Left renal pelvis (tissue), 4 donors: ENCODE measurements at places on chromosomes 11 and 22. TPM values are rescaled to one million over a fixed set of nuclear protein-coding genes. Genes with fewer than 3 reads are reported as not detected.
A peak's percentile ranks its signal among the peaks of the same experiment; 100 is the strongest.

DNA sequence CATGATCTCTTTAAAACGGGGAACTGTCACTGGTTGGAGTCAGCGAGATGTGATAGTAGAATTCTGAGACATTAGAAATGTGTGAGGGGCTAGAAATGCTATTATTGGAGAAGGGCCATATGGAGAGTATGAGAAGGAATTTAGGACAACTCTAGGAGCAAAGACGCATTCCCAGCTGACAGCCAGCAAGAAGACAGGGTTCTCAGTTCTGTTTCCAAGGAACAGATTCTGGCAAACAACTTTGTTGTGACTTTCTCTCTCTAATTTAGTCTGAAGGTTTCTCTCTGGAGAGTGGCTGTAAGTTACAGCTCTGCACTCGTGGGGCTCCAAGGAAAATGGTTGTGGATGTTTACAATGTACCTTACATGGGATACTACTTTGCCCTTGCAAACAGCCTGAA is 876.3 kb downstream of the FAM181B start:
- DNase-seq = no peak

- DNase-seq = peak; percentile 35
These were observed 131.3 kb downstream of the AASDHPPT start for GRCh38 chr11:106208760-106209159.

DNA sequence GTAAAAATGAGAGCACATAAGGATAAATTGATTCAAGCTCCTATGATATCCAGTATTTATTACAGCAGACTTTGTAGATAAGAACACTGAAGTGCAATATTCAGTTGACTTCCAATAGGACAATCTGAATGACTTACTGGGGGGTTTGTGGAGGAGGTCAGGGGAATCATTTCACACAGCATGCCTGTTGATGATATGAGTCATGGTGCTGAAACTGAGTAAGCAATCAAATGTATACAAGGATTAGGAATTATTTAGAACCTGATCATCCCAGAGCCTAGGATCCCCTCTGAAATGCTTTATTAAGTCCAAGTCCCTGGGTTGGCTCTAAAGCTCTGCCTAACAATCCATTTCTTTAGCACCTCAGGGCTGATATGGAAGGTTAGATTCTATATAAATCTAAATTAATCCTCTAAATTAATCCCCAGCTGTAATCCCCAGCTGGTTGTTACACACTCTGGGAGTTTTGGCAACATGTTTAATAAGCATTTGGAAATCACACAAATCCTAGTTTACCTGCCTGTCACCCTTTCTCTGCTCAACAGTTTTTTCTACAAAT is 326.4 kb downstream of the GUCY1A2 start:
- no peak for DNase-seq

Gene KCNA4
- 0.79 TPM for polyA plus RNA-seq

Gene PIWIL4
- 5.0 TPM for polyA plus RNA-seq

DNA sequence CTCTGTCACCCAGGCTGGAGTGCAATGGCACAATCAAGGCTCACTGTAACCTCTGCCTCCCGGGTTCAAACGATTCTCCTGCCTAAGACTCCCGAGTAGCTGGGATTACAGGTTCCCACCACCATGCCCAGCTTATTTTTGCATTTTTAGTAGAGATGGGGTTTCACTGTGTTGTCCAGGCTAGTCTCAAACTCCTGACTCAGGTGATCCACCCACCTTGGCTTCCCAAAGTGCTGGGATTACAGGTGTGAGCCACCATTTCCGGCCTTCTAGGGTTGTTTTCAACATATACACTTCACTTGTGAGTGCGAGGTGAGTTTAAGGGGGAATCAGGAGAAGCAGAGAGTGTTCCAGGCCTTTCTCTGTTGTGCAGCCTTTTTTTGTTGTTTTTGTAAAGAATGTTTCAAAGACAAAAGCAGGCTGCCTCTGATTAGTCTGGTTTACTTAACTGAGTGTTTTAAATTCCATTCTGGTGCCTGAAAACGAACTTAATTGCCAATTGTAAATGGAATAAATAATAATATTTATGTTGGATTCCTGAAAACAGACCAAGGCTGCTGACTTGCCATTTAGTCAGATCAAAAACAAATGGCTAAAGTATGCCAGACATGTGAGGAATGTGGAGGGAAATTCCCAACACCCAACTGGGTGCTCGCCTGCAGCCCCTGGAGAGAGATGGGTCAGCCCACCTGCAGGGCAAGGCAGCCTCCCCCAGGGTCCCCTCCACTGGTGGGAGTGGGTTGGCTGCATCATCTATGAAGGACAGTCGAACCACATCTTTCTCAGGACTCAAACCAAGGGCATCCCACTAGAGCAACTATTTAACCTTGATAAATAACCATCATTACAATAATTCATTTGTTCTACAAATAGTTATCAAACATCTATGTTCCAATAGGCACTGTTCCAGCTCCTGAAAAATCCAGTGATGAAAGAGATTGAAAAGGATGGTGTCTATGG is 4.6 kb upstream of the RANGAP1 start:
- no peak for DNase-seq

- no peak for DNase-seq
These were observed 2.1 kb downstream of the AIP start for GRCh38 chr11:67484847-67485311.

GRCh38 chr11:119175493-119176077 is 7.1 kb downstream of the NLRX1 start:
- no peak for DNase-seq

DNA sequence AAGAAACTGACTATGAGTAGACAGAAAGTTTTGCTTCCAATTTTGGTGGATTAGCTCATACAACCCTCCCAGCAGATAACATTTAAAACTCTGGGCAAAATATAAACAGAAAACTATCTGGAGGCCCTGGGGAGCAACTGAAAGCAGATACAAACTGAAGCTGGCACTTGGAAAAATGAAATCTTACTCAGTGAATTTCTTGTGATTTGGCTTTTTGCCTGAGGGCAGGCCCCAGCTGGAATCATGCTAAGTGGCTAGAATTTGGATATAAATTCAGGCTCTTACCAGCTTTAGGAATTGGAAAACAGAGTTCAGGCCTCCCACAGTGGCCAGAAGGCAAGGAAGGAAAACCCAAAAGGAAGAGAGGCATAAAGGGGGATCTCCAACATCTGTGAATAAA is 85.8 kb downstream of the EFCAB6 start:
- no peak for DNase-seq

GRCh38 chr11:44029977-44030911 is 17.5 kb upstream of the ACCSL start:
- DNase-seq = peak; percentile 8

GRCh38 chr11:45384711-45385241 is 98.6 kb upstream of the SYT13 start:
- no peak for DNase-seq

DNA sequence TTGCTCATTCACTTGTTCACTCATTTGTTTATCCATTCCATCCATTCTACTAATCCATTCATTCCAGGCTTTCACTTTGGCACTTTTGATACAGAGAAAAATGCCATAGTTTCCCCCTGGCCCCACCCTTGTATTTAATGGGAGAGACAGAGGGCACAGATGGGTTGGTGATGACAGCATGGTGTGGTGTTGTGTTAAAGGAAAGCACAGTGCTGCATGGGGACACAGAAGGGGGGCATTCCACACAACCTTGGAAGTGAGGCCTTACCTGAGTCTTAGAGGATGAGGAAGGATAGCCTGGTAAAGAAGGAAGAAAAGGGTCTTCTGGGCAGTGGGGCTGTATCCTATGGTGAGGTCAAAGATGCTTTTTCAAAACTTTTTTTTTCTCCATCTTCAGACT is 248.5 kb upstream of the C11orf87 start:
- DNase-seq = no peak

Gene CCDC89
- polyA plus RNA-seq = 3.4 TPM

GRCh38 chr11:75383246-75383645 is 16.1 kb upstream of the RPS3 start:
- DNase-seq = no peak

Gene SCN4B
- 3.0 TPM for polyA plus RNA-seq

DNA sequence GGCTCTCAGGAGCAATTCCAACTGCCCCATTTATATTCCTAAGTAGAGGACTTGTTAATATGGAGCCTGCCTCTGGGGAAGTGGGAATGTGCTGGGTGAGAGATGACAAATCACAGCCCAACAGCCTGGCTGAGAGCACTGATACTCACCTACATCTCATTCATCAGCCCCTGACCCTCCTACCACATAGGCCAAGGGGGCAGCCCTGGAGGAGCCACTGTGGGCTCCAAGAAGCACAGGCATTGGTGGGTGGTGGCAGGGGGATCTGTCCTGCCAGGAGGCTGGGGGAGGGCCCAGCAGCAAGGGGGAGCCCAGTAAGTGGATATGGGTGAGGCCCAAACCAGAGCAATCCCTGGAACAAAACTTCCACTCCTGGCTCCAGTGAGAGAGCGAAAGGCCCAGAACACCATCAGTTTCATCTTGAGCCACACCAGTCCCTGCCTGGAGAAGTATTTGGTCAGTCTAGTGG is 79.7 kb downstream of the BUD13 start:
- DNase-seq = no peak

Gene INS
- not detected for polyA plus RNA-seq

DNA sequence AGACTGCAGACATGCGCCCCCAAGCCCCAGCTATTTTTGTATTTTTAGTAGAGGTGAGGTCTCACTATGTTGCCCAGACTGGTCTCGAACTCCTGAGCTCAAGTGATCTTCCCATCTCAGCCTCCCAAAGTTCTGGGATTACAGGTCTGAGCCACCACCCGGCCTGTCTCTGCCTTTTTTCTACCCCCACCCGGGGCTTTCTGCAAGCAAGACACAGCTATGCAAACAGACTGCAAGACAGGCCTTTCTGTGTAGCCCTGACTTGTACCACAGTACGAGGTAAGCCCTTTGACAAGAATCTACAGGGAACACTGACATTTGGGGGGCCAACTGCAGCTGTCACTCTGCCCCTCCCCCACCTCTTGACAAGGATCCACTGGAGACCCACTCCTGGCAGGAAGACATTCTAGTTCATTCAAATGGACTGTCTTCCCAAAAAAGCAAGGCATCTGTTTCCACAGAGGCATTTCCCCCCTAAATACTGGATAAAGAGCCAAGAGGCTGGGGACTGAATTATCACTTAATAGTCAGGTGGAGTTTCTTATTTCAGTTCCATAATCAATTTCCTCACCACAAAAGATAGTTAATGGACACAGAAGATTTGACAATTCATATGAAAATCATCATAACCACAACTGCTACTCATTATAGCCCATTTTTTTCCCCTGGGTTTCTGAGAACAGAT is 118.2 kb downstream of the ABTB2 start:
- DNase-seq = no peak

Gene PAFAH1B2
- 79.9 TPM for polyA plus RNA-seq

DNA sequence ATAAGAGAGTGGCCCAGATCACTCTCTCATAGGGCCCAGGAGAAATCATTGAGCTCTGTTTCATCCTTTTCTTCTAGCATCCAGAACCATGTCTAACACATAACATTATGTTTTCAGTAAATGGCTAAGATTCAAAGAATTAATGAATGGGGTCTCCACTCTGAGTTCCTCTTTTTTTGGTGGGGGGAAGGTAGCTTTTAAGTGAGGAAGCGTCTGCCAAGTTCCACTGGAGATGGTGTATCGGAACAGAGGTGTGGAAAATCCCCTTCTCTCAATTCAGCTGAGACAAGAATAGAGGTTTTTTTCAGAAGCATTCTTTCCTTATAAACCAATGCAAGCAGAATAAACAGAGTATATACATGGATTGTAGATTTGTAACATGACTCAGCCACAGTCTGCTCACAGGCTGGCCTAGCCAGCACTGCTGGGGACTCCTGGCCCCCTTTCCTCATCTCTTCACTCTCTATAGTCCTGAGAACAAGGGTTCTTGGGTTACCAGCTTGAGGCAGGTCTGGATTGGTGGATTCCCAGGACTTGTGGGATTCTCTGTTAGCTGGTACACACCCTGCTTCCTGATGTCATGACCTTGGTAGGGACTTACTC is 97.2 kb downstream of the TRAF6 start:
- DNase-seq = no peak

Gene MUC6
- polyA plus RNA-seq = 0.66 TPM

Gene GPR83
- 0.70 TPM for polyA plus RNA-seq

Gene ABCC8
- 2.0 TPM for polyA plus RNA-seq

GRCh38 chr11:10693509-10694081 is at the start of gene IRAG1:
Gene IRAG1, minus strand, starts transcription at chr11:10693755. Its CDS starts 153 bp downstream, at chr11:10693602.
- no peak for DNase-seq

DNA sequence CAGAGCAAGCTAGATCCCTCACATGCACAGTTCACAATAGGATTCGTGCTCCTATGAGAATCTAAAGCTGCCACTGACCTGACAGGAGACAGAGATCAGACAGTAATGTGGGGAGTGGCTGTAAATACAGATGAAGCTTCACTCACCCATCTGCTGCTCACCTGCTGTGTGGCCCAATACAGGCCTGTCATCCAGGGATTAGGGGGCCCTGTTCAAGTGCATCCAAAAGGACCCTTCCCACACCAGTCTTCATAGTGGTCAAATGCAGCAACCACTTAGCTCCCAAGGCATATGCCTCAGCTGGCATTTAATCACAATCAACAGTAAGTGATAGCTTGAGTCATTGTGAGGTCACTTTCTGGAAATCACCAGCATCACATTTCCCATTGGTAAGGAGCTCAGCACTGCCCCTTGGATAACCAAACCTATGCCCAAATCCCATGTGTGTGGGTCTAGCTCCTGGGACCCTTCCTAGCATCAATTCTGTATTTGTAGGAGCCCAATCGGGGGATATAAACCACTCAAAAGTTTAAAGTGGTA is 65.6 kb downstream of the OR4C45 start:
- DNase-seq = no peak

Gene RAB39A
- 0.47 TPM for polyA plus RNA-seq

DNA sequence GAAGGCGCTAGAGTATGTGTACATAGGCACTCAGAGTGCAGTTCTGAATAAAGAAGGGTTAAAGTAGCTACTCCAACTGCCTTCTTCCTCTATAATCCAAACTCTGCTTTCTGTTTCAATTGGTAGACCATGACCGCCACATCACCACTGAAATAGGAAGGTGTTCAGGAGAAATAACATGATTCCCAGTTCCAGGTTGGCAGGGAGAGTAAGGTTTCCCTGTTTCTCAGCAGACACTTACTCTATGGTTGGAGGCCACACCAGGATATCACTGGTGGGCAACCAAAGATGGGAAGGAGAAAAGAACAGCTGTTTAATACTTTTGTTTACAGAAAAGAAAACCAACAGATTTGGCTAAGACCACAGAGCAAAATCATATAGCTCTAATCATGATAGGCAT is 37.9 kb downstream of the PAK1 start:
- no peak for DNase-seq

- no peak for DNase-seq
These were observed 94.2 kb downstream of the ABTB2 start for GRCh38 chr11:34263441-34264091.

Gene LRRC4C
- polyA plus RNA-seq = 14.3 TPM

DNA sequence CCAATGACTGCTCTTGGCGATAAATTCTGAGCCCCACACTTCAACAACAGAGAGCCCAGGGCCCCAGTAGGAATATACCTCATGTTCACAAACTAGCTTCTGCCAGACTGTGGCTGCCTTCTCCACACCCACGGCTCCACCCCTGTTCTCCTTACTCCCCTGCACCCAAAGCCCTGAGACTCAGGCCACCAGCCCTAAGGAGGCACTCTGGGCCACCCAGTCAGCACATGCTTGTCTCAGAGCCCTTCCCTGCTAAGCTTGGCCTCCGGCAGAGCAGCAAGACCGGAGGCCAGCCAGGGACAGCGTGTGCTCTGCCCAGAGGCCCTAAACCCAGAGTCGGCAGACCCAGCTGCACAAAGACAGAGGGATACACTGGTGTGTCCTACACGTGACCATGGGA is 27.9 kb downstream of the SPATA19 start:
- no peak for DNase-seq
